ENCODE measurements at places on chromosomes 11 and 22. TPM values are rescaled to one million over a fixed set of nuclear protein-coding genes. Genes with fewer than 3 reads are reported as not detected.

DNA sequence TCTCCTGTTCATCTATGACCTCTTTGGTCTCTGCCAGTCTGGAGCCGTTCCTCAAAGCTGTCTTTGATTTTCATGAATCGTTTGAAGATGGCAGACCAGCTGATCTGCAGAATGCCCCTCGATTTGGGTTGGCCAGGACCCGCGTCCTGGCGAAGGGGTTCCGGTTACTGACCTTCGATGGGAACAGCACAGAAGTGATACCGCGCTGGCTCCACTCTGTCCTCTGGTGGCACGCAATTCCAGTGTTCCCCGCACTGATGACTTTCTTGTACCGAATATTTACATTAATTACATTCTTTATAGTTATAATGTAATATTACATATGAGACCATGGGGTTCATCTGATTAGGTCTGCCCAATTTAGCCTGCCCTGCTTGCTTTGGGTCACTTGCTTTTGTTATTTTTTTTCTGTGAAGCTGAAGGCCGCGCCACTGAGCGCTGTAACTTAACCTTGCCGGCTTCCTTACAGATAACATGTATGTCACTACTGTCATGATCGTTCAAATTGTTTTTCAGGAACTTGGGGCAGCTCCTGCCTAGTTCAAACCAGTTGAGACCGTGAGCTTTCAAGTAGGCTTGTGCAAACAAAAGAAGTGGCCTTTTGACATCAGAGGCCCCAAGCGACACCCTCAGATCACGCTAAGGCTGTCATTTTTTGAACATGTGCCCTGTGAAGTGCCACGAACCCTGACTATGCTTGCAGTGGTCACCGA, 4.1 kb upstream of the USP18 start:
- no peak overlapping the region for H3K27ac ChIP-seq
- no peaks in the 10 kb centered on the region for H3K27me3 ChIP-seq
- H3K36me3 ChIP-seq: peaks cover 38% of the 10 kb centered on the region
- peaks cover 17% of the 10 kb centered on the region for H3K4me1 ChIP-seq

DNA sequence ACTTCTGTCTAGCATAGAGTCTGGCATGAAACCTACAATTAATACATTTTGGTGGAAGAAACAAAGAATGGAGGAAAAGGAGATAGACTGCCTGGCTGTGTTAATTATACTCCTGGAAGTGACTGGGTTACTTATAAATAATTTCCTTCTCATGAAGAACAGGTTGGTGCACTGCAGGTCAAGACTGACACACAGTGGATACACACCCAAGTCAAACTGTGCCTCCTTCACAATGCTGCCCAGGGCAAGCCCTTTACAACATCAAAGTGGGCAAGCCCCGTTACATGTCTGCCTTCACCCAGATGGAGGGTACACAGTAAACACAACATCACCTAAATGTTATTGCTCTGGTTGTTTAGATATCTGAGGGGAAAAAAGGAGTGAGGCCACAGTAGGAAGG, 83.7 kb upstream of the KCNA4 start:
- H3K36me3 ChIP-seq: no peaks in the 10 kb centered on the region
- DNase-seq: no peak
- no peak overlapping the region for H3K4me3 ChIP-seq
- H3K27me3 ChIP-seq: no peaks in the 10 kb centered on the region
- H3K4me1 ChIP-seq: peaks cover 3% of the 10 kb centered on the region
- no peak overlapping the region for H3K27ac ChIP-seq

DNA sequence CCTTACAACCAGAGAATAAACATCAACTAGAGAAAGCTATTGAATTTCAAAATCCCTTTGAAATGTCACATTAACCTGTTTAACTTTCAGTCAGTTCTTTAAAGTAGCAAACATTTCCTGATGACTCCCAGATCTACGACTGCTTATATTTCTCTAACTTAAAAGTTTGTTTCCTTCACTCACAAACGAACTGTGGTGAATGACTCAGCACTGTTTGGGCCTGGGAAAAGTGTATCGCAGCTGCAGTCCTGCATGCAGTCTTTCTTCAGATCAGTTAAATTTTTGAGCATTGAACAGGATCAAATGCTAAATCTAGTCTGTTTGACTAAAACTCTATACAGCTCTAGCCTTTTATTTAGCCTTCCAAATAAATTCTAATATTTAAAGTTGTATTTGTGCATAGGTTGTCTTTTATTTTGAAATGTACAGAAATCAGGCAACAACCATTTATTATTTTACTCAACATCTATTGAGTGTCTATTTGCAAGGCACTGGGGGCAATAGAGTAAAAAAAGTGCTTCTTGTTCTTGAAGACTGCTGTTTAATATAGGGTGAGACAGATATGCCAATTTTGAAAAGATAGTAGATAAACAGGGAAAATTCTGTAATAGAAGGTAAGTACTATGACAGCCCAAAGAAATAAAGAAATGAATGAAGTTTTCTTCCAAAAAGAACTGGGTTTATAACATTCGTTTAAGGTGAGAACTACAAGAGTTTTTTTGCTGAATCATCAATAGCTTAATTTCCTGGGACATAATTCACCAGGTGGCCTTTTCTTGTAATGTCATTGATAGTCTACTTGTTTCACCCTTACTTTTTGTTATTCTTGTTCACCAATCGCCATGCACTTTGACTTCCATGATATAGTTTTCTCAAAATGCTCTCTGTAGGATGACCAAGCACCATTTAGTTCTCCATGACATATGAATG, 235.4 kb downstream of the METTL15 start:
- H3K4me1 ChIP-seq: no peaks in the 10 kb centered on the region
- H3K36me3 ChIP-seq: no peaks in the 10 kb centered on the region
- no peak for DNase-seq
- H3K4me3 ChIP-seq: no peak overlapping the region

The APLNR gene
- total RNA-seq: not detected

DNA sequence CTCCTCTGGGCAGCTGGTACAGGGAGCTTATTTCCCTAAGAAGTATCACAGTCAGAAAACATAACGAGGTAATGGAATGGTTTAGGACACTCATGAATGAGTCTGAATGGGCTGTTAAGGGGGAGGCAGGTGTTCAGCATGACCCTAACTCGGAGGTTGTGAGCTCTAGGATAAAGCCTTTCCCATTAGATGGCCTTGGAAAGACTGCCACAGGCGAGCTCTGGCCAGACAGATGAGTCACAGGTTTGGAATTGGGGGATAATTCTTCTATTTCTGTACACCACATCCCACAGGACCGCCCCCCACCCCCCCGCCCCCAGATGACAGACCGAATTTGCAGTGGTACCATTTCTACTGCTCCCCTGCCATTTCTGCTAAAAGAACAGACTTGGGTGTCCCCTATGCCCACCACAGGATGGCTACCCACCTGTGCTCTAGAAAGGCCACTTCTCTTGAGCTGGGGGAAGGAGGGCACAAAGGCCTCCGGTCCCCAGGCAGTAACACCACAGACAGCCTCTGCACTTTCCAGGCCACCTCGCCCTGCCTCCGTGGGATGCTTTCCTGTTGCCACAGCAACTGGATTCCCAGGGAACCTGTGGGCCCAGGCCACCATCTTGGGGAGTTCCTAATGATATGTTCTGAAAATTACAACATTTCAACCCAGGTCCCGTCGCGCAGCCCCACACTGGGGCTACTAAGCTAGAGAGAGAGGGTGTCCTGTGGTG, 76.7 kb downstream of the TRIM29 start:
- H3K27me3 ChIP-seq: no peaks in the 10 kb centered on the region
- H3K4me1 ChIP-seq: no peaks in the 10 kb centered on the region
- H3K36me3 ChIP-seq: no peaks in the 10 kb centered on the region
- H3K4me3 ChIP-seq: no peak overlapping the region

DNA sequence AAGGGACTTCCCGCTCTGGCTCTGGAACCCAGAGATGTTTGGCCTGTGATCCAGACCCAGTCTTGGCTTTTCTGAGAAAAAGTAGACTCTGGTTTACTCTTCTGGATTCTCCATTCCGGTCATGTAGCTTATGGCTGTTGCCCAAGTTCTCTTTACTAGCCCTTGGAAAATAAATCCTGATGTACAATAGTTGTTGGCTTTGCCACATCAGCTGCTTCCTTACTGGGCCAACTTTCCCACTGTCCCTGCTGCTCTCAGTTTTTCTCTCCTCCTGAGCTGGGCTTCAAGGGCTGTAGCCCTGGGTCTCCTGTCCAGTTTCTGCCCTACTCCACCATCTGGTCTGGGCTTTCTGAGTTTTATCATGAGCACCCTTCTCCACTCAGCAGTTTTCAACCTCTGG, 12.5 kb downstream of the PATZ1 start:
- DNase-seq: no peak
- H3K27ac ChIP-seq: peak overlapping the region; percentile 32
- H3K4me3 ChIP-seq: no peak overlapping the region
- H3K27me3 ChIP-seq: no peaks in the 10 kb centered on the region

GRCh38 chr11:36432738-36433137, 77.3 kb downstream of the TRAF6 start:
- peaks cover 6% of the 10 kb centered on the region for H3K36me3 ChIP-seq
- H3K4me3 ChIP-seq: no peak overlapping the region
- peaks cover 3% of the 10 kb centered on the region for H3K4me1 ChIP-seq

The TMEM132A gene
- 1.3 TPM for total RNA-seq

DNA sequence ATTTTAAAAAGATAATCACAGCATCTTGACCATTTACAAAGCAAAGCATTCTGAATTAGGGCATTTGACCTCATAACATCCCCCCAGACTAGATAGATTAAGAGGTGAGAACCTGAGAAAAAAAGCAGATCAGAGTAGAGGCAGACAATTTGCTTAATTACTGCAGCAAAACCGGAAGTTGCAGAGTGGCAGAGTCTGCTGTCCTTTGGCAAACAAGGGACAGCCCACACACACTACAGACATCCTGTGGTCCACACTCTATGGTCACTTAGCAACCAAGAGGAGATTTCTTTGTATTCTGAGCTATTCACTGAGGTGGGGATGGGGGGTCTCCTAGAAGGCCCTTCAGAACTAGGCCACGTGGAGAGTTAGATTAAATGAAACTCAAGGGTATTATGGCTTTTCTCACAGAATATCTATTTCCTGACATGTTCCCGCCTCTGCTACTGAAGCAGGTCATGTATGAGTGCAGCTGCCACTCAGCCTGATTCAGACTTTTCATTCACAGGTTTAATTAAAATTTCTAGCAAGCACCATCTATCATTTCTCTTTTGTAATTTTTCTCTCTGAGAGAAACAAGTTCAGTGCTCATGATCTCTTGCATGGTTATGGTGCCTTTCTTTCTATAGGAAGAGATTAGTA, 48.5 kb downstream of the SVIP start:
- H3K27me3 ChIP-seq: no peaks in the 10 kb centered on the region
- DNase-seq: no peak
- peak overlapping the region; percentile 12 for H3K27ac ChIP-seq
- no peak overlapping the region for H3K4me3 ChIP-seq

- H3K27ac ChIP-seq: no peak overlapping the region
- no peaks in the 10 kb centered on the region for H3K27me3 ChIP-seq
- H3K4me3 ChIP-seq: no peak overlapping the region
- DNase-seq: no peak
These were observed 108.4 kb downstream of the FAT3 start for GRCh38 chr11:92332986-92333385.

GRCh38 chr11:70888061-70888460, 364.3 kb downstream of the SHANK2 start:
- peaks cover 3% of the 10 kb centered on the region for H3K4me1 ChIP-seq
- no peak for DNase-seq
- H3K4me3 ChIP-seq: no peak overlapping the region
- no peaks in the 10 kb centered on the region for H3K27me3 ChIP-seq
- no peaks in the 10 kb centered on the region for H3K36me3 ChIP-seq

The SLCO2B1 gene
- 1.1 TPM for total RNA-seq

The PLAAT5 gene
- total RNA-seq: 0.44 TPM

The FXYD2 gene
- 28.0 TPM for total RNA-seq

DNA sequence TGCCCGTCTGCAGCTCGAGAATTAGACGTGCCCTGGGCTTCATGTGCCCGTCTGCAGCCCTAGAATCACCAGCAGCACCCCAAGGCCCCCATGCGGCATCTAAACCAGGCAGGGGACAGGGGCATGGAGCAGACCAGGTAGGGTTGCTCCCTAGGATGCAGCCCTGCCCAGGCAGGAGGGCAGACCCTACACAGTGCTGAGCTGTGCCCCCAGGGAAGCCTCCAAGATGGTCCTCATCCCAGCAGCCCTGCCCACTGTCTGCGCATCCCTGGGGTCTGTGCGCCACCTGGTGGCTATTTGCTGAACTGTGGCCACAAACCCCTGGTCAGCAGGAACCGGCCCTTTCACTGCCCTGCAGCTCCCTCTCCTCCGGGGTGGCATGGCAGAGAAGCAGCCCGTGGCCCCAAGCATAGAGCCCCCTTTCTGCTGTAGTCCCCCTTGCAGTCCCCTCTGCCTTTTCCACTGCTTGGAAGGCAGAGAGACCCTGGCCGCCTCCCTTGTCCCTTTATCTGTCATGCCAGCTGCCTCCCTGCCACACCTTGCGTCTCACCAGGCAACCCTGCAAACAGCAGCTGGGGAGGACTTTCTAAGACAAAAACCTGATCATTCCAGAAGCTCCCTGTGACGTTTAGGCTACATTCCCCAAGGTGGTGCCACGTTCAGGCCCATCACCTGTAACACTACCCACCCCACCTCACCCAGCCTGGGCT, 86.6 kb downstream of the KCNQ1 start:
- no peaks in the 10 kb centered on the region for H3K36me3 ChIP-seq
- DNase-seq: peak; percentile 81
- no peaks in the 10 kb centered on the region for H3K27me3 ChIP-seq
- no peak overlapping the region for H3K4me3 ChIP-seq

GRCh38 chr11:66371627-66372415, at the start of gene SLC29A2:
SLC29A2 (minus strand) TSS chr11:66371760; CDS start chr11:66371591, 169 bp downstream.
- peak within 1 kb of the TSS; percentile 86 for H3K4me3 ChIP-seq
- H3K4me1 ChIP-seq: peaks cover 14% of the 10 kb centered on the region
- H3K27me3 ChIP-seq: peaks cover 5% of the 10 kb centered on the region
- peaks cover 2% of the 10 kb centered on the region for H3K36me3 ChIP-seq
- peak within 1 kb of the TSS; percentile 96 for H3K27ac ChIP-seq

The C11orf65 gene
- total RNA-seq: 0.80 TPM

- no peak for DNase-seq
- no peaks in the 10 kb centered on the region for H3K27me3 ChIP-seq
- peak overlapping the region; percentile 82 for H3K4me3 ChIP-seq
- H3K4me1 ChIP-seq: peaks cover 60% of the 10 kb centered on the region
- H3K36me3 ChIP-seq: peaks cover 19% of the 10 kb centered on the region
- H3K27ac ChIP-seq: peak overlapping the region; percentile 83
These were observed 92.1 kb upstream of the APOA1 start for GRCh38 chr11:116929414-116930090.

- H3K27me3 ChIP-seq: peaks cover 6% of the 10 kb centered on the region
- H3K4me3 ChIP-seq: no peak overlapping the region
- no peaks in the 10 kb centered on the region for H3K4me1 ChIP-seq
- H3K36me3 ChIP-seq: no peaks in the 10 kb centered on the region
- H3K27ac ChIP-seq: no peak overlapping the region
These were observed 24.7 kb downstream of the PARVA start for GRCh38 chr11:12402025-12402424.

The RBFOX2 gene
- total RNA-seq: 0.36 TPM

- H3K27ac ChIP-seq: no peak overlapping the region
- no peaks in the 10 kb centered on the region for H3K4me1 ChIP-seq
- no peak for DNase-seq
These were observed 508.2 kb downstream of the METTL15 start for GRCh38 chr11:28616160-28616965.

The FREY1 gene
- total RNA-seq: 3.9 TPM

All from activated naive CD8-positive, alpha-beta T cell treated with anti-CD3 and anti-CD28 coated beads, Interleukin-2, amount 10 ng/mL, durations not matched to agents 7 days and 5 days (primary cell).